ENCODE measurements at places on chromosomes 1 and 21.

- DNase-seq: no peak
These were observed 20.7 kb downstream of the PPP1R15B start for GRCh38 chr1:204390751-204391466.

GRCh38 chr1:208208132-208208487, 36.1 kb downstream of the PLXNA2 start:
- DNase-seq: no peak

GRCh38 chr1:34166625-34167361, 1.8 kb upstream of the CSMD2 start:
- DNase-seq: no peak

GRCh38 chr1:66750577-66750976, 1.7 kb upstream of the DYNLT5 start:
- DNase-seq: no peak

DNA sequence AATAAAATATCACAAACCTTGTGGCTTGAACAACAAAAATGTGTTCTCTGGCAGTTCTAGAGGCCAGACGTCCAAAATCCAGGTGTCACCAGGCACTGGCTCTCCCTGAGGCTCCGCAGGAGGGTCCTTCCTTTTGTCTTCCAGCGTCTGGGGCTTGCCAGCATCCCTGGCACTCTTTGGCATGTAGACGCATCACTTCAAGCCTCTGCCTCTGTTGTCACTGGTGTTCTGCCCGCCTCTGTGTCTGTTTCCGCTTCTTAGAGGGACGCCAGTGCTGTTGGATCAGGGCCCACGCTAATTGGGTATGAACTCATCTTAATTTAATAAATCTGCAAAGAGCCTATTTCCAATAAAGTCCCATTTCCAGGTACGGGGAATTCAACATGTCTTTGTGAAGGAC, 273.7 kb upstream of the C1orf174 start:
- DNase-seq: no peak

DNA sequence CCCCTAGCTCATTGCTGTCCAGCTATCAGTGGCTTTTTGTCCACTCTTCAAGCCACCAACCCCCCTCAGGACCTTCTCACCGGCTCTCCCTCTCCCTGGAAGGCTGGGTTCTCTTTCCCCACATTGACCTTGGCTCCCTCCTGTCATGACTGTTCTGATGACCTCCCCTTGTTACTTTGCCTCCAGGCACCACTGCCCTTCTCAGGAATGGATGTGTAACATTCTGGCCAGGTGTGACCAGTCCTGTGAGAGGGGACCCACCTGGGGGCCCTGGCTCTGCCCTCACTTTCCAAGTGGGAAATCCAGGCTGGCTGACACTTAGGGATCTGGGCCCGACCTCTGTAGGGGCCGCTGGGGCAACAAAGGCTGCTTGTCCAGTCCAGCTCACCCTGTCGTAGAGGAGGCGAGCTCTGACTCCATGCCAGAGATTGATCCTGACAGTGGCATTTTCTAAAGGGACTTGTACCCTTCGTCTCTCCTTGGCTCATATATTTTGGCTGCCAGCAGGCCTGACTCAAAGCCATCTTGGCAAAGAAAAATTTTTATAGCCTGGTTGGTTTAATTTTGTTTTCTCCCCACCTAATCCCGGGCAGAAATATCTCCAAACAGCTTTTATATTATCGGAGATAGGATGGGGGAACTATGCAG, 37.9 kb upstream of the USP24 start:
- DNase-seq: no peak

- no peak for DNase-seq
These were observed 58.6 kb downstream of the MAST2 start for GRCh38 chr1:45862008-45862407.

DNA sequence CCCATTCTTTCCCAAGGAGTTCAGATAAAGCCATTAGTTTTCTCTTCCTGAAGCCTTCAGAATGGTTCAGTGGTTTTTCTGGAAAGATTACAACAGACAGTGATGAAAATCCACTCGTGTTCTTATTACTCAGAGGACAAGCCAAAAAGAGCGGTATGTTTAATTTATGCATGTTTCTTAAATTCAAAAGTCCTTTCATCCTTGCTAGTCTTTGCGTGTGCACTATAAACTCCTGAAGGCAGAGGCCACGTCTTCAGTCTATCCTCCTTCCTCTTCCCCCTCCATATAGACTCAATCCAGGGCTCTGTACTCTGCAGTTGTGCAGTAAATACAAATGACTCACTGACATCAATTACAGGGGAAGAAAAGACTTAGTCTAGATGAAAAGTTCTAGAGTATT, 409.2 kb upstream of the PLXNA2 start:
- DNase-seq: no peak

DNA sequence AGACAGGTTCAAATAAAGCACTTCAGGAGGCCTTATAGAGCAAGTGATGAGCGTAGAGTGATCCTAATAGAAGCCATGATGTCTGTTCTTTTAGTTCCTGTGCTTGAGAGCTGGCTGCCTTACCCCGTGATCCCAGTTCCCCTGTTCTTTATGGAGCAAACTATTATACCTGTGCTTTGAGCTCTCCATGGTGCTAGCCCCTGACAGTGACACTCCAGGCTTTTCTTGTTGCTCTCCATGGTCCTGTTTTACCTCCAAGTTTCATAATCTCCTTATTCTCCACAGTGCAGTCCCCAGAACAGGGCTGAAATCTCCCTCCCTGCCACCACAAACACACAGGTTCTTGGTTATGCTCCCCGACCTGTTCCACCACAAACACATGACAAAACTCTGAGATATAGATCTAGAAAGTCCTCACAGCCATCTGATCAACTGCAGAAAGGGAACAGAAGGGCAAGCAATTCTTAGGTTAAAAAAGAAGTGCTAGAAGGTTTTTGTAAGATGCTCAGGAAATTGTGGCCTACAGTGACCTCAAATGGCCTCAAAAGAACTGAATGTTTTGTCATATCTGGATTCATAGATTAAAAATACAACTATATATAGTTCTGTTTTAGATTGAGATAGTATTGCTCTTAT, 6.0 kb downstream of the CADM3 start:
- DNase-seq: no peak

GRCh38 chr1:219126377-219126776, 47.3 kb upstream of the LYPLAL1 start:
- no peak for DNase-seq

- no peak for DNase-seq
These were observed 35.7 kb upstream of the SIM2 start for GRCh38 chr21:36663033-36663855.

DNA sequence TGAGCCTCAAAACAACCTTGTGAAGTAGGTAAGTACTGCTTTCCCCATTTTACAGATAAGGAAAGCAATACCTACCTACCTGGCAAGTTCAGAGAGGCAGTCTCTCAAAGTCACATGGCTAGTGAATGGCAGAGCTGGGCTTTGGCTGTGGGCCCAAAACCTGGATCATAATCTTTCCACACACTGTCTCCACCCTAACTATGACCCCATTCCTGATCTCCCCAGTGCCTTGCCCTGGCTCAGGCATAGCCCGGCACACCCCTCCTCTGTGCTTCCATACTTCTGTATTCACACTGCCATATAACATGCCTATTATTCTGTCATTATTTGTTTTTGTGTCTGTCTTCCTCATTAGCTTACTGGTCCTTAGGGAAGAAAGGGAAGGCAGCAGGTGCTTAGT, 15.9 kb downstream of the GNG12 start:
- no peak for DNase-seq

DNA sequence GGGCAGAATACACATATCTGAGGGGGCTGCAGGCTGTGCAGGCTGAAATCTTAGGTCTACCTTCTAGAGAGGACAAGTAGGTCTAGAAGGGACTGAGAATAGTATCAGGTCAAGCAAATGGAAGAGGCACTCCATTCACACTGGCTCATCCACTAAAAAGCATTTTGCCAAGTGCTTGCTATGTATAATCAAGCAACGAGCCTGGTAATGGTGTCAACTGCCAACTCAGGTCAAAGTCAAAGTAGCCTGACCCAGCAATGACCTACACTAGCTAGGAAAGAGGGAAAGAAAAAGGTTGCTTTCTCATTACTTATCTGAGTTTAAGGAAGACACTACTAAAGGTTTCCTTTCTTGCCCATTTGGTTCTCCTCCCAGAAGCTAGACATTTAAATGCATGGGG, 10.8 kb downstream of the KCND3 start:
- DNase-seq: no peak

DNA sequence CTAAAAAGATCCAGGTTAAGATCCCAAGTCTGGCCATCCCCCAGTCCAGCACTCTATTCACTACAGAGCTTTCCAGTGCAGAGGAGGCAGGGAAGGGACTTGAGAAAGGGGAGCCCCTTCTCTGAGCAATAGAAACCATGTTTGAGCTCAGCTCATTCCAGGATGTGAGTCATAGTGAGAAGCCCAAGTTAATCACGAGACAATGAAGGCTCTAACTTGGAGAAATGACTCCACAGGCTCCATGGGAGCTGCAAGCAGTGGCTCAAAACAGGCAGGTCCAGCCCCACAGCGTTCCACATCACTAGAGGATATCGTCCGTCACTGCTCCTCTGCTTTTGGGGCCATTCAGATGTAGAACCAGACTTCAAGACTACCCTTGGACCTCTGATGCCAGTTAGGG, 59.1 kb downstream of the CAMK2N1 start:
- DNase-seq: no peak

- DNase-seq: no peak
These were observed 178.4 kb downstream of the DUSP10 start for GRCh38 chr1:221563476-221563921.

DNA sequence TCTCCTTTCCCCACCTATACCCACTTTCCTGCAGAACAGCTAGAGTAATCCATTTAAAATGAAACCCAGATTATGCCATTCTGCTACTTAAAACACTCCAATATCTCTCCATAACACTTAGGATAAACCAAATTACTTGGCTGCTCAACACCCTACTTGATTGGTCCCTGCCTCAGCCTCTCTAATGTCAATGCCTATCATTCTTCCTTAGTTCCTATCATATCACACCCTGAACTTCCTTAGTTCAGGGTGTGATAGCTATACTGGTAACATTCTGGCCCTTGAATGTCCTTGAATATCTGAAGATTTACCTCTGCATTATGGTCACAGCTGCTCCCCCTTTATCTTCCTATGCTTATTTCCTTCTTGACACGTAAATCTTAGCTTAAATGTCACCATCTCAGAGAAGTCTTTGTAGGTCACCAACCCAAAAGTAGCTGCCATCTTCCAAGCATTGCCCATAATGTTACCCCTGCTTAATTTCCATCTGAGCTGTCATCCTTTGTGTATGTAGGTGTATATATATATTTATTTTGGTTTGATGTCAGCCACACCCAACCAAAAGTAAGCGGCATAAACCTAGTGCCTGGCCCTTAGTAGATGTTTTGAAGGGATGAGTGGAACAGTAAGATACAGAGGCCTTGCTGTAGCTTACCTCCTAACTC, 379.8 kb downstream of the PTPRC start:
- no peak for DNase-seq

- no peak for DNase-seq
These were observed 6.7 kb downstream of the KIAA0040 start for GRCh38 chr1:175185903-175186302.

All from activated gamma-delta T cell treated with Interleukin-2 at 50 U/mL for 16 hours (primary cell).